ENCODE measurements at places on chromosomes 12 and 14. TPM values are rescaled to one million over a fixed set of nuclear protein-coding genes. Genes with fewer than 3 reads are reported as not detected.

- H3K4me3 ChIP-seq, result no peak overlapping the region
- no peak overlapping the region for H3K27ac ChIP-seq
- H3K27me3 ChIP-seq, result no peaks in the 10 kb centered on the region
- DNase-seq, result no peak
Measured at GRCh38 chr14:65805113-65805473, 392.6 kb downstream of the FUT8 start.

DNA sequence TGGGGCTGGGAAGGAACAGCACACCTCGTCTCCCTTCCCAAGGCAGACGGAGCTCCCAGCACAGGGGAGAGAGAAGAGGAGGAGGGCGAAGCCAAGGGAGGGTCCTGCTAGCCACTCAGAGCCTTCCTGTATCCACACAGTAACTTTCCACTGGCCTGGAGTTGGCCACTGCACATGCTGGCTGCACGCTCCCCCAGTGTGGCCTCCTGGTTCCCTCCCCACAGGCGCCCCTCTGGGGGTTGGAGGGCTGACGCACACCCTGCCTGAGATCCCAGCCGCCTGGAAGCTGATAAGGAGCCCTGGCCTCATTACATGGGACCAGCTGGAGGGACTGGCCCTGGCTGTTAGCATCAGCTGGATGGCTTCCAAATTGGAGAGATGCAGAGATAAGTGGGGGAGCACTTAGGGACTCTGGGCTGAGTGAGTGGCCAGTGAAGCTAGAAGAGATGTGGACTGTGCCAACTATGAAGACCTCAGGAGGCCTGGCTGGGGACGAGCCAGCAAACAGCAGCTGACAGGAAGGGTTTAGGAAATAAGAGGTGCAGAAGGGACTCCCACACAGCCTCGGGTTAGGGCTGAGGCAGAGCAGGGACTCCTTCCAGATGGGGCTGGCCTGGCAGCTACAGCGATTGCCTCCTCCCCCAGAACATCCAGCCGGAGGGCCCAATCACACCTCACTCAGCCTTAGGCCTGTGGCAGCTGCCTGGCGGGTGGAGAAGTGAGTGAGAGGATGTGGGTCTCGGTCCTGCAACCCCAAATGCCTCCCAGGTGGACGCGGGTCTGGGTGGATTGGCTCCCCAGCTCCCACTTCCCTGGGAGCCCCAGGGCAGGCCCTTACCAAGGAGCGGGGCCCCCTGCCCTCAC, 26.3 kb upstream of the BCDIN3D start:
- H3K27ac ChIP-seq, result no peak overlapping the region
- no peaks in the 10 kb centered on the region for H3K36me3 ChIP-seq
- H3K4me3 ChIP-seq, result no peak overlapping the region
- DNase-seq, result no peak
- H3K4me1 ChIP-seq, result no peaks in the 10 kb centered on the region

DNA sequence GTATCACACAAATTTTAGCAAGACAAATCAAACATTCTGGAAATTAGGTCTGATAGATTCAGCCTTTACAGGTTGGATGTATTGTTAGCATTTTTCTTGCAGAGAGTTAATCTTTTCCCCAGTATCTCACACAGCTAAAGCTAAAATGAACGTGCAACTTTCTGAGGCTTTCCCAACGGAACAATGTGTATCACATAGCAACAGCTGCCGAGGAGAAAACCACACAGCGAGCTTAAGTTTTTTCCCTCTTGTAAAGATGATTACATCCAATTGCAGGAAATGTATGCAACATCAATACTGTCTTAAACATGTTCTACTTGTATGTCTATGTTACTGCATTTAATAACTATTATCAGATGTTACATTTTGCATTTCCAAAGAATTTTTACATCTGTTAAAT, 182.2 kb downstream of the CCDC59 start:
- H3K4me3 ChIP-seq, result no peak overlapping the region
- H3K4me1 ChIP-seq, result peaks cover 26% of the 10 kb centered on the region
- no peaks in the 10 kb centered on the region for H3K36me3 ChIP-seq

GRCh38 chr14:24365600-24366412, 2.2 kb upstream of the NFATC4 start:
- H3K27ac ChIP-seq, result peak overlapping the region; percentile 70
- DNase-seq, result peak; percentile 75
- H3K36me3 ChIP-seq, result peaks cover 8% of the 10 kb centered on the region
- H3K4me3 ChIP-seq, result peak overlapping the region; percentile 60
- H3K4me1 ChIP-seq, result peaks cover 33% of the 10 kb centered on the region

- no peak overlapping the region for H3K4me3 ChIP-seq
- peaks cover 7% of the 10 kb centered on the region for H3K4me1 ChIP-seq
- no peaks in the 10 kb centered on the region for H3K27me3 ChIP-seq
- H3K27ac ChIP-seq, result no peak overlapping the region
Measured at GRCh38 chr14:50812856-50813543, 18.0 kb downstream of the NIN start.

DNA sequence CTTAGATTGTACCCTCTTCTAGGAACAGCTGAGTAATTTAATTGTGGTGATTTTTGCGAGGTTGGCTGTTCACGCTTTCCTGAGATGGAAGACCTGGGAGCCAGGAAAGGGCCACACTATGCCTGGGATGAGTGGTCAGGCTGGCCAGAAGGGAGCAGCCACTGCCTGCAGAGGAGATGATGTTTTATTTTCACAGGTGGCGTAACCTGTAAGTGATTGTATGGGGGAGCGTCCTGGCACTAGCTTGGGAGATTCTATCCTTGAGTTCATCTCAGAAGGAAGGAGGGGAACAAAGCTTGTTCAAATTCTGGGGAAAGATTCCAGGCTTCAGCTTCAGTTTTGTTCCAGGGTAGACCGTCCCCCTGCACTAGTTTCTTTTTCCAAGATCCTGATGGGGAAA, 1.2 kb downstream of the RPH3A start:
- no peaks in the 10 kb centered on the region for H3K36me3 ChIP-seq
- H3K27ac ChIP-seq, result no peak overlapping the region
- no peak for DNase-seq
- no peaks in the 10 kb centered on the region for H3K4me1 ChIP-seq
- no peak overlapping the region for H3K4me3 ChIP-seq

- H3K36me3 ChIP-seq, result no peaks in the 10 kb centered on the region
- no peak for DNase-seq
- H3K27me3 ChIP-seq, result no peaks in the 10 kb centered on the region
- H3K27ac ChIP-seq, result no peak overlapping the region
Measured at GRCh38 chr12:105048315-105048714, 35.9 kb downstream of the ALDH1L2 start.

- H3K36me3 ChIP-seq, result no peaks in the 10 kb centered on the region
- DNase-seq, result no peak
- H3K27me3 ChIP-seq, result no peaks in the 10 kb centered on the region
- no peaks in the 10 kb centered on the region for H3K4me1 ChIP-seq
- no peak overlapping the region for H3K27ac ChIP-seq
- no peak overlapping the region for H3K4me3 ChIP-seq
Measured at GRCh38 chr12:82805812-82806497, 119.2 kb downstream of the TMTC2 start.

GRCh38 chr14:80602946-80603345, 338.6 kb downstream of the CEP128 start:
- H3K27ac ChIP-seq, result no peak overlapping the region
- DNase-seq, result no peak
- no peaks in the 10 kb centered on the region for H3K4me1 ChIP-seq
- no peaks in the 10 kb centered on the region for H3K27me3 ChIP-seq

GRCh38 chr12:127130506-127131124, 1136.4 kb upstream of the TMEM132C start:
- H3K4me3 ChIP-seq, result no peak overlapping the region
- H3K27ac ChIP-seq, result no peak overlapping the region
- peak; percentile 47 for DNase-seq
- H3K36me3 ChIP-seq, result no peaks in the 10 kb centered on the region
- H3K27me3 ChIP-seq, result no peaks in the 10 kb centered on the region
- peaks cover 23% of the 10 kb centered on the region for H3K4me1 ChIP-seq

DNA sequence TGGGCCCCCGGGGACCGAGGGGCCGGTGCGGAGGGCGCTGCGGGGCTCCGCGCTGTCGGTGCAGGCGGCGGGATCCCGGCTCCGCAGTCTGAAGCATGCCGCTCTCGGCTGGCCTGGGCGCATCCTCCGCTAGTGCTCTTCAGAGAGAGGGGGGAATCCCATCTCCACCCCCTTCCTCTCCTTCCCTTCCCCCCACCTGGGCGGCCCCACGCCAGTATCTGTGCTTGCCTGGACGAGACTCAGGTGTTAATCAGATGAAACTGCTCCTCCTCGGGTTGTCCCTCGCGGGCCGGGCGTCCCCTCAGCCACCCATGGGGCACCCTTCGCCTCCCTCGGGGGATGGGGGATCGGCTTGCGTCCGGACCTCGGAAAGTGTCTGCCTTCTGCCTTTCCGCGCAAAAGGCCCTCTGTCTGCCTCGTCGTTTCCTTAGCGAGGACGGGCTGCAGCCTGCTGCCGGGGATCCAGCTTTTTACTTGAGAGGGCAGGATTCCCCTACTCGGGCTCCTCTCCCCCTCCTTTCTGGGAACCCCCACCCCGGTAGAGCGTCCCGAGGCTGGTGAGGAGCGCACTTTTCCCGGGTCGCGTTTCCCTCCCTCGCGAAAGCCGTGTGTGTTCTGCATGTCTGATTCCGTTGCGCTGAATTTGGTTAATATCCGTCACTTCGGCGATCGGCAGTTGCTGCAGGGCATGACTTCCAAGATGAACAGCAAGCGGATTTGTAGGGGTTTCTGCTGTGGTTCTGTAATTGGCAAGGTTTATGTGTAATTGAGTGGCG, 1.1 kb downstream of the GPHN start:
- H3K27ac ChIP-seq, result no peak overlapping the region
- H3K36me3 ChIP-seq, result no peaks in the 10 kb centered on the region
- H3K4me3 ChIP-seq, result peak overlapping the region; percentile 43
- peaks cover 26% of the 10 kb centered on the region for H3K27me3 ChIP-seq
- H3K4me1 ChIP-seq, result peaks cover 16% of the 10 kb centered on the region

DNA sequence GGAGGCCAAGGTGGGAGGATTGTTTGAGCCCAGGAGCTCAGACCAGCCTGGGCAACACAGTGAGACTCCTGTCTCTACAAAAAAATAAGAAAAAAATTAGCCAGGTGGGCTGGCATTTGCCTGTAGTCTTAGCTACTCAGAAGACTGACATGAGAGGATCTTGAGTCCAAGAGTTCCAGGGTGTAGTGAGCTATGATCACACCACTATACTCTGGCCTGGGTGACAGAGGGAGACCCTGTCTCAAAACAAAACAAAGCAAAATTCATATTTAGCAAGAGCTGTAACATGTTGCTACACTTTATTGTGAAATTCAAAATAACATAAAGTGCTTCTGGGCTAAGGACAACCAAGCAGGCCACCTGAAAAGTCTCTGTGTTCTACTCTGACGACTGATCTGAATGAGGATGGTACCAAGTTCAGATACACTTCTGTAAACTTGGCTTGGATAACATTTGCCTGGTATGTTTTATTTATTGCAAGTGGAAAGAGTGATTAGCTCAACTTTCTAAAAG, 11.6 kb upstream of the STRN3 start:
- no peak for DNase-seq
- no peaks in the 10 kb centered on the region for H3K27me3 ChIP-seq
- no peak overlapping the region for H3K4me3 ChIP-seq
- no peak overlapping the region for H3K27ac ChIP-seq
- H3K36me3 ChIP-seq, result no peaks in the 10 kb centered on the region

GRCh38 chr12:107200394-107200793, 107.0 kb upstream of the CRY1 start:
- no peaks in the 10 kb centered on the region for H3K36me3 ChIP-seq
- no peak overlapping the region for H3K27ac ChIP-seq
- peaks cover 19% of the 10 kb centered on the region for H3K4me1 ChIP-seq
- H3K27me3 ChIP-seq, result no peaks in the 10 kb centered on the region
- H3K4me3 ChIP-seq, result no peak overlapping the region

DNA sequence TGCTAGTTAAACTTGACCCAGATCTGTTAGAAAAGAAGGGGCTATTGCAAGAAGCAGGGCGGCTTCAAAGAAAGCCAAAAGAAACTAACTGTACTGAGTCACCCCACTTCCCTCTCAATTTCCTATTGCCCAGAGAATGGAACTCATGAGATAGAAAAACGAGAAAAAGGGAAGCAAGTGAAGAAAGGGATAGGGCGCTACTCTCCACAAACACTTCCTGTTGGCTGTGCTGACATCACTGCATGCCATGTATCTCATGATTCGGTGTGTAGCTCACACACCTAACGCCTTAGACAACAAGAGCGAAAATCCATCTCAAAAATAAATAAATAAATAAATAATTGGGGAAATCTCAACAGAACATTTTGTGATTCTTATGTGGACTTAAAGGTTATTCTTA, 13.0 kb upstream of the P2RX4 start:
- no peaks in the 10 kb centered on the region for H3K27me3 ChIP-seq
- H3K4me3 ChIP-seq, result no peak overlapping the region
- peaks cover 11% of the 10 kb centered on the region for H3K4me1 ChIP-seq
- no peak overlapping the region for H3K27ac ChIP-seq
- no peak for DNase-seq

GRCh38 chr12:32183650-32184049, 77.0 kb downstream of the BICD1 start:
- H3K4me3 ChIP-seq, result no peak overlapping the region
- H3K27ac ChIP-seq, result peak overlapping the region; percentile 60
- no peaks in the 10 kb centered on the region for H3K27me3 ChIP-seq
- H3K36me3 ChIP-seq, result peaks cover 7% of the 10 kb centered on the region
- DNase-seq, result peak; percentile 84

- H3K4me1 ChIP-seq, result no peaks in the 10 kb centered on the region
- DNase-seq, result no peak
- H3K27me3 ChIP-seq, result no peaks in the 10 kb centered on the region
- no peak overlapping the region for H3K4me3 ChIP-seq
- no peak overlapping the region for H3K27ac ChIP-seq
- H3K36me3 ChIP-seq, result no peaks in the 10 kb centered on the region
Measured at GRCh38 chr12:44655846-44656245, 220.3 kb downstream of the NELL2 start.

DNA sequence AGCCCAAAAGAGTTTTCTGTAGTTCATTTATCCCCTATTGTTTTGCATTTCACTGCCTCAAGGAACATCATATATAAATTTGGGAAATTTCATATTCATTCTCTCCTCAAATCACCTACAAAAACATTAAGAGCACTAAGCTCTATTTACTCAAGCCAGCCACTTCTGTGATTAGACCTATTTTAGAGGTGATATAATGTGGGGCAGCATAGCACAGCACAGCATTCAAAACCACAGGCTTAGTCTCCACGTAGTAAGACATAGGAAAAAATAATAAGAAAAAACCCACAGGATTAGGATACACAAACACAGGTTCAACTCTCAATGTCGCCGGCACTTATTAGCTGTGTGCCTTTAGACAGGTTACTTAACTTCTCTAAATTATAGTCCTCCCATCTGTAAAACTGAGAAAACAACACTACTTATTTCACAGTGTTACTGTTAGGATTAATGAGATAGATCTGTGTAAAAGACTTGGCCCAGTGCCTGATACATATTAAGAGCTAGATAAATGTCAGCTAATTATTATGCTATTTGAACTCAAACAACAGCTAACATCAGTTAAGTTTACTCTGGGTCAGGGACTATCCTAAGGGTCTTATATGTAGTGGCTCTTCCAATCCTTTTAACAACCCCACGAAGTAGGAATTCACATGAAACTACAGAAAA, 20.3 kb downstream of the DCAF5 start:
- H3K4me1 ChIP-seq, result peaks cover 26% of the 10 kb centered on the region
- no peak overlapping the region for H3K27ac ChIP-seq
- no peaks in the 10 kb centered on the region for H3K27me3 ChIP-seq
- H3K36me3 ChIP-seq, result no peaks in the 10 kb centered on the region
- no peak for DNase-seq

The DIO2 gene
- total RNA-seq, result 27.3 TPM

The RASSF9 gene
- not detected for total RNA-seq

The FGF23 gene
- not detected for total RNA-seq

The PLA2G1B gene
- not detected for total RNA-seq

The SRGAP1 gene
- total RNA-seq, result 3.7 TPM

The REP15 gene
- total RNA-seq, result 0.94 TPM

The KRT7 gene
- total RNA-seq, result 16.1 TPM
